ENCODE measurements at places on chromosomes 1 and 21.

- DNase-seq, result no peak
Observed at GRCh38 chr1:226060427-226060826, 2.1 kb upstream of the H3-3A start.

GRCh38 chr1:185311589-185312225 lies 5.3 kb downstream of the IVNS1ABP start:
- no peak for DNase-seq

- DNase-seq, result no peak
Observed at GRCh38 chr1:235073331-235073967, 55.2 kb downstream of the TOMM20 start.

- no peak for DNase-seq
Observed at GRCh38 chr1:170290991-170291390, 145.2 kb downstream of the NTMT2 start.

GRCh38 chr1:8649027-8649426 lies 168.4 kb downstream of the RERE start:
- DNase-seq, result no peak

- no peak for DNase-seq
Observed at GRCh38 chr1:240282061-240282830, 190.6 kb downstream of the FMN2 start.
